Stimulated activated CD8-positive, alpha-beta memory T cell treated with anti-CD3 and anti-CD28 coated beads, Interleukin-7, amount 100 ng/mL, for 48 hours (primary cell): ENCODE measurements at places on chromosomes 1 and 21.

- DNase-seq, result no peak
Observed at GRCh38 chr1:2476061-2476999, at the start of gene PLCH2. Gene PLCH2, plus strand, starts transcription at chr1:2476289. Its CDS starts 300 bp downstream, at chr1:2476589.

DNA sequence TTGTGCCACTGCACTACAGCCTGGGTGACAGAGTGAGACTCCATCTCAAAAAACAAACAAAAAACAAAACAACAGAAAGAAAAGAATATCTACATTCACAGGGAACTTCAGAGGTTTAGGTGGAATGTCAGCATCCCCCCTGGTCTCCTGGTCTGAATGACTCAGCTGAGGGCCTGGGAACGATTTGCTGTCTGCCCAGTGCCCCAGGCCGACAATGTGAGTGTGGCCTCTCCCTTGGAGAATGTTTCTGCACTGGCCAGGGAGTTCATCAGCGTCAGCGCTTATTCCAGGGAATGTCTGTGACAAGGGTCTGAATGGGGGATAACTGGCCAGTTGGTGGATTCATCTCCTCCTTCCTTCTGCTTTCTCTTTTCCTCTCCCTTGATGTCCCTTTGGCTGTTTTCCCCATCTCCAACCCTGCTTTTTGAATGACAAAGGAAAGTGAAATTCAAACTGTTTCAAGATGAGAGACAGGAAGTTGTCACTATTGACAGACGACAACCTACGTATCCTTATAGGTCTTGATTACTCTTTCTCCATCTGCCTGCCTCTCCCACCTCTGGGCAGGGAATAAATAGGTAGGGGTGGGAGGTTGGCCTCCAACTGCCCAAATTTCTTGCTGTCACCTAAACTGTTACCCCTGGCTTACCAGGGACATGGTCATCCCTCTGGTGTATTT is 213.1 kb downstream of the HHAT start:
- no peak for DNase-seq

DNA sequence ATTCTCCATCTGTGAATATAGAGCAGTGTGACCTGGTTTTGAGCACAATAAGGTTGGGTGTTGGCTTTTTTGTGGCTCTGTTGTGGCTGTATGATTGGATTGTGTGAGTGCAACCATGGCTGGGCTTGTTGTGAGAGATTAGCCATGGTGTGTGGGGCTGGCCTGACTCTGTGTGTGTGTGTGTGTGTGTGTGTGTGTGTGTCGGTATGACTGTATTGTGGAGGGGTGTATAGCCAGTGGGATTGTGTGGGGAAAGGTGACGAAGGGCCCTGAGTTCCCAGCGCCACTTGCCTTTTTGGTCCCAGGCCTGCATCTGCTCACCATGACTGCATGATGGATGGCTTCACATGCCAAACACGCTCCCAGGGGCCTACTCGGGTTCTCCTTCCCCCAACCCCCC is 5.9 kb upstream of the SLC6A9 start:
- DNase-seq, result no peak

DNA sequence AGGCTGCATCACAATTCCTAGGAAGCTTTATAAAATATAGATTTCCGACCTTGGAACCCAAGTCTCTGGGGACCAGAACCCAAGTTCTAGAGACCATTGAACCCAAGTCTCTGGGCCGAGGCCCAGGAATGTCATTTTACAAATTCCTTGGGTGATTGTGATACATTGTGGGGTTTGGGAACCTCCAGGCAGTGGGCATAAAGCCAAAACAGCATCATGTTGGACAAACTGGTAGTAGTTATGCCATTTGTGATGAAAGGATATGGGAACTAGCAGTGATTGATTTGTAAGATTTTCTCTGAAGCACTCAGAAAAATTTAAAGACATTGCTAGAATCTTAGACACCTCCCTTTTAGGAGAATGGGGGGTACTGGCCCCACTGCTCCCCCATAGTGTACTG is 160.2 kb downstream of the HIVEP3 start:
- DNase-seq, result no peak

DNA sequence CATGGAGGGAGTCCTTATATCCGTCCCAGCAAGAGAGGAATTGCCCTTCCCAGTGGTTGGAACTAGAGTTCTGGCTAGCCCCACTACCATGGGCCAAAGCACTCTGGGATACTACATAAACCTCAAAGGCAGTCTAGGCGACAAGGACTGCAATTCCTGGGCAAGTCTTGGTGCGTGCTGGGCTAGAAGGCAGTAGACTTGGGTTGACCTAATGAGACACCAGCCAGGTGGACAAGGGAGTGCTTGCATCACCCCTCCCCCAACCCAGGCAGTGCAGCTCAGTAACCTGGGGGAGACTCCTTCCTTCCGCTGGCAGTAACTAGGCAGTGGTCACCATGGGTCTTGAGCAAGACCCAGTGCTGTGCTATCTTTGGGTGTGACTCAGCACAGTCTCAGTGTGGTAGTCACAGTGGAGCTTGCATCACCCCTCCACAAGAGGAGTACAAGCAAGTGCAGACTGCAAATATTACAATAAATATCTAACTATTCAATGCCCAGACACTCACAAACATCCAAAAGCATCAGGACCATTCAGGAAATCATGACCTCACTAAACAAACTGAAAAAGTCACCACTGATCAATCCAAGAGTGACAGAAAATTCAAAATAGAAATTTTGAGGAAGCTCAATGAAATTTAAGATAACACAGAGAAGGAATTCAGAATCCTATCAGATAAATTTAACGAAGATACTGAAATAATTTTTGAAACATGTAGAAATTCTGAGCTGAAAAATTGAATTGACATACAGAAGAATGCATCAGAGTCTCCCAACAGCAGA is 84.7 kb upstream of the LYPLAL1 start:
- DNase-seq, result no peak
